ENCODE measurements at places on chromosomes 5 and 9. TPM values are rescaled to one million over a fixed set of nuclear protein-coding genes. Genes with fewer than 3 reads are reported as not detected.

Gene KCNV2
- total RNA-seq = not detected

Gene CRB2
- total RNA-seq = 0.17 TPM

DNA sequence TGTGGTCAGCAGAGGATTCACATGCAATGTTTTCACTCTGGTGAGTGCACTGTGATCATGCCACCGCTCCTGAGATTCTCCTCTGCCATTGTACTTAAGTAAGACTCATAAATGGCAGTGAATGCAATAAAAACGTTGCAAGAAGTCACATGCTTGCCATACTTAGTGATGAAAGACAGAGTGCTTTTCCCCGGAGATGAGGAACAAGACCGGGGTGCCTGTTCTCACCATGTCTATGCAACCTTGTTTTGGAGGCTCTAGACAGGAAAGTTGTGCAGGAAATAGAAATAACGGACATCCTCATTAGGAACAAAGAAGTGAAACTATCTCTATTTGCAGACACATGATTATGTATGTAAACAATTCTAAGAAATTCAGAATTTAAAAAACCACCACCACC is 84.7 kb upstream of the IRX2 start:
- DNase-seq = no peak

DNA sequence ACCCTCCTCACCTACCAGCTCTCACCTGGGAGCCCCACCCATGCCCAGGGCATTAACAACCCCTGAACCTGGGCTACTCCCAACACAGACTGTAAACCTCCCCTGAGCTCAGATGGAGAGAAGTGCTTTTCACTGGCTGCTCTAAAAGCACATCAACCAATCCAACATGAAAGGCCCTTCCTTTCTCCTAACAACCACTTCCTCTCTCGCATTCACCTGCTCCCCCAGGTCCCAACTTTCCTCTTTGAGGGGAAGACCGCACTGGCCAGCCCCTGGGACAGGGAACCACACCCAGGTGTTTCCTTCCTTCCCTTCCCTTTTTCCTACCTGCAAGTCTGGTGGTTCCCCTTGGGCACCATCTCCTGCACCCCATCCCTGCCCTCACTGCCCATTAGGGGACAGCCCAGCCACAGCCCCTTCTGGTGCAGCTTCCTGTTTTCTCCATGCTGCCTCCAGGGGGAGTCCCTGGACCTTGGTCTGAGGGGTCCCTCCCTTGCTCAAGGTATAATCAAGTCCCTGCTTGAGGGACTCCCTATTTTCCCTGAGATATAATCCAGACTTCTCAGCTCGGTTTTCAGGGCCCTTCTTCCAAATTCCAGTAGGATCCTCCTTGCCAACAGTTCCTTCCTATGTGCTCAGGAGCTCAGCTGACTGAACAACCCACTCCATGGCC is 30.5 kb upstream of the DAB2IP start:
- DNase-seq = peak; percentile 35
